ENCODE measurements at places on chromosomes 4 and X.

DNA sequence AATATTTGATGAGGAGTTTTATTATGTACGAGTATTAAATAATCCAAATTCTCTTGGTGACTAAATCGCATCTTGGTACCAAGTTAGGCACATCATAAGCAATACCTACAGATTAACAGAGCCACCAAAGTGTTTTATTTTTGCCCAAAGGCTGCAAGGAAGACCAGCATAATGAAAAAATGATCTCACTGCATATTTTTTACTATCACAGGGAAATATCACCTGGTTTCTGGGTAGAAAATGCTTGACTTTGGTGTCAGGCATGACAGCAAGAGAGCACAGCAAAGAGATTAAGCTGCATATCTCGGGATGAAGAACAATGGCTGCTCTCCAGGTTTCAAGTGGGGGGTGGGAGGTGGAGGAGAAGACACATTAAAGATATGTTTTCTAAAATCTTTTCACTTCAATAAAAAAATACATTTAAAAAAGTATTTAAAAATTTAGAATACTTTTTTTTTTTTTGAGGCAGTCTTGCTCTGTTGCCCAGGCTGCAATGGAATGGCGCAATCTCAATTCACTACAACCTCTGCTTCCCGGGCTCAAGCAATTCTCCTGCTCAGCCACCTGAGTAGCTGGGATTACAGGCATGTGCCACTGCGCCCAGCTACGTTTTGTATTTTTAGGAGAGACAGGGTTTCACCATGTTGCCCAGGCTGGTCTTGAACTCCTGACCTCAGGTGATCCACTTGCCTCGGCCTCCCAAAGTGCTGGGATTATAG is 86.1 kb downstream of the FRYL start:
- DNase-seq = no peak

GRCh38 chrX:49291615-49292337 is 11.7 kb upstream of the GAGE10 start:
- peak; percentile 20 for DNase-seq

DNA sequence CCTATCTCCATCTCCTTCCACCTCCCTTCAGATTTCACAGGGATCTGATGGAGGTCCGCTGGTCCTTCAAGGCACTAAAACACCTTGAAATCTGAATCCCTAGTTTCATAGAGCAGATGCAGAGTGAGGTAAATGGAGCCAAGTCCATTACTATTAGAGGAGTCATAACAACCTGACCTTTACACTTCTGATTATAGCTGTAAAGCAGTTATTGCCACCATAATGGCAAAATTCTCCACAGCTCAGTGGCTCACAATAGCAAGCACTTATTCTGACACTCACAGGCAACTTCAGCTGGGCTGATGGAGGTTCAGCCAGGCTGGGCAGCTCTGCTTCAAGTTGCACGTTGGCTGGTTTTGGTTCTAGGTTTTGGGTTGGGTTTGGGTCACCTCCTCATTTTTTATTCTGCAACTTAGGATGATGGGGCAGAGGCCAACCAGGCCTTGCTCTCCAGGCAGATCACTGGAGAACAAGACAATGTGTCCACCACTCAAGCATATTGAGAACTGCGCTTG is 51.4 kb upstream of the LRAT start:
- DNase-seq = no peak

GRCh38 chr4:163317110-163317509 is 15.3 kb downstream of the NPY1R start:
- no peak for DNase-seq

GRCh38 chr4:15601862-15602261 is 53.3 kb downstream of the FBXL5 start:
- no peak for DNase-seq

DNA sequence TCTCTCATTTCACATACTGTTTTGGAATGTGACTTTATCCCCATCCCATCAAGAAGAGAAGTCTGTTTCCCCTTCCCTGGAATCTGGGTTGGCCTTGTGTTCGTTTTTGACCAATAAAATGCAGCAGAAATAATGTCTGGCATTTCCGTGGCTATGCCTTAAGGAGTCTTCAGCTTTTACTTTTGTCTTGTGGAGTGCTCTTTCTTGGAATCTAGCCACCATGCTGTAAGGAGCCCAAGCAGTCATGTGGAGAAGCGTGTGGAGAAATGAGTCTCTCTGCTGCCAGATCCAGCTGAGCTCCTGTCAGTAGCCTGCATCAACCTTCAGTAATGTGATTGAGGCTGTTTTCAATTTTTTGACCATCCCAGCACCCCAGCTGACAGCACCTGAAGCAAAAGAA is 84.4 kb upstream of the ARMCX2 start:
- DNase-seq = peak; percentile 5

Data from fibroblast of skin of right quadriceps (primary cell).